T-helper 17 cell (primary cell): ENCODE measurements at places on chromosomes 7 and 10.

- no peak for DNase-seq
Measured at GRCh38 chr10:79342811-79343561, 4.3 kb upstream of the PPIF start.

DNA sequence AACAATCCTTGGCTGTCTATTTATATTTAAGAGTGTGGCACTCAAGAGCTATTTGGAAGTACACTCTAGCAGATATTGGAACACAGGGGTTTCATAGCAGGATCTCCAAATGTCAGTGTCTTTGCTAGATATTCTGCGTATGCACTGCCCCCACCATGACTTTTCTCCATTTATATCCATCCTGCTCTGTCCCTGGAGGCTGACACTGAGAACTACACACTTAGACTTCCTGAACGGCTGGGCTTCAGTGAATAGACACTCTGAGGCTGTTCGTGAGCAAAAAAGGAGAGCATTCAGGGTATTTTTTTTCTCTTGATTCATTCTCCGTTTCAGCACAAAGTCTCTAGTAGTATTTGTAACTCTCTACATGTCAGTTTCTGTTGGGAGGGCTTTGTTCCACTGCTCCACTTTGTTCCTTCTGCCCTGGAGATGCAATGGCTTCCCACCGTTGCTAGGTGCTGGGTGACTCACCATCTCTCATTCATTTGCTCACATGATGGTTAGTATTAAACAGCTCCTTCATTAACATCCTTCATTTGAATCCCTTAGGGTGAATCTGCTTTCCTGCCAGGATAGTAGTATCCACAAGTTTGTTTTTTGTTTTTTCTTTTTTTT, 155.9 kb upstream of the SLC13A1 start:
- DNase-seq: no peak

GRCh38 chr10:44967616-44968015, 8.0 kb downstream of the RASSF4 start:
- DNase-seq: no peak

GRCh38 chr10:93911866-93912265, 18.1 kb downstream of the SLC35G1 start:
- no peak for DNase-seq

DNA sequence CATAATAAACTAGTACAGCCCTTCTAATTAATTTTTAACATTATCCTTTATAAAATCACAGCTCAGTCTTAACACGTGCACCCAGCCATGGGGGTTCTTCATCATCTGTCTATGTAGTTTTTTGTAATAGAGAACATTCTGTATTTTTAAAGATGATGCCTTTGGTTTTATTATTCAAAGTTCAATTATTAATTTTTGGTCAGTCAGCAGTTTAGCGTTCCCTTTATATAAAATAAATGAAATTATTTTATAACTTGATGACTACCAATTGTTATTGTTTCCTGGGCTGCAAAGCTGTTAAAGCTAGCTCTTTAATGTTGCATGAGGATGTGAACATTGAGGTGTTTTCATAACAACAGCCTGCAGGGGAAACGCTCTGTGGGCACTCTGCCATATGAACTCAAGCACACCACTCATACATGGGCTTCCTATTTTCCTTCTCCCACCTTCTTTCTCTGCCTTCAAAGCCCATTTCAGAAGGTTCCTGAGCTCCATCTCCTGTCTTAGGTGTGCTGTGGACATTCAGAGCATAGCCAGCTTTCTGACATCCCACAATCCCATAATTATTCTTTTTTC, 172.0 kb upstream of the YAE1 start:
- no peak for DNase-seq
